ENCODE measurements at places on chromosomes 3 and 15. TPM values are rescaled to one million over a fixed set of nuclear protein-coding genes. Genes with fewer than 3 reads are reported as not detected.
A peak's percentile ranks its signal among the peaks of the same experiment; 100 is the strongest.

- no peak overlapping the region for H3K27ac ChIP-seq
- no peaks in the 10 kb centered on the region for H3K4me1 ChIP-seq
- peak; percentile 37 for DNase-seq
- H3K36me3 ChIP-seq = no peaks in the 10 kb centered on the region
These were observed 583 bp upstream of the C3orf49 start for GRCh38 chr3:63818282-63819150.

GRCh38 chr3:129603561-129603942 lies 2.9 kb downstream of the PLXND1 start:
- no peaks in the 10 kb centered on the region for H3K4me1 ChIP-seq
- H3K27me3 ChIP-seq = no peaks in the 10 kb centered on the region
- no peak overlapping the region for H3K27ac ChIP-seq
- no peaks in the 10 kb centered on the region for H3K36me3 ChIP-seq

Gene NT5DC2
- 3.9 TPM for total RNA-seq

- H3K27me3 ChIP-seq = no peaks in the 10 kb centered on the region
- DNase-seq = no peak
- no peak overlapping the region for H3K27ac ChIP-seq
- peaks cover 43% of the 10 kb centered on the region for H3K4me1 ChIP-seq
- H3K36me3 ChIP-seq = peaks cover 25% of the 10 kb centered on the region
- H3K4me3 ChIP-seq = no peak overlapping the region
These were observed 237.6 kb upstream of the BHLHE40 start for GRCh38 chr3:4741404-4742307.

Gene ANKRD63
- 0.27 TPM for total RNA-seq

Gene GPR15
- total RNA-seq = 5.1 TPM

Gene SPTBN5
- 1.4 TPM for total RNA-seq

Data from naive thymus-derived CD4-positive, alpha-beta T cell (primary cell).